ENCODE measurements at places on chromosomes 2 and 18. TPM values are rescaled to one million over a fixed set of nuclear protein-coding genes. Genes with fewer than 3 reads are reported as not detected.
A peak's percentile ranks its signal among the peaks of the same experiment; 100 is the strongest.

DUSP2 gene
- total RNA-seq: 2.2 TPM

SCN9A gene
- total RNA-seq: 7.8 TPM

CAVIN2 gene
- total RNA-seq: 179 TPM

CKAP2L gene
- total RNA-seq: 0.91 TPM

SPP2 gene
- not detected for total RNA-seq

TTLL4 gene
- total RNA-seq: 5.8 TPM

TMEM247 gene
- not detected for total RNA-seq

ALPG gene
- total RNA-seq: not detected

ARHGEF33 gene
- total RNA-seq: 0.71 TPM

C2orf74 gene
- total RNA-seq: 29.7 TPM

NOTO gene
- not detected for total RNA-seq

GRCh38 chr2:19362755-19363473, 4.5 kb upstream of the OSR1 start:
- peak; percentile 93 for DNase-seq

DNA sequence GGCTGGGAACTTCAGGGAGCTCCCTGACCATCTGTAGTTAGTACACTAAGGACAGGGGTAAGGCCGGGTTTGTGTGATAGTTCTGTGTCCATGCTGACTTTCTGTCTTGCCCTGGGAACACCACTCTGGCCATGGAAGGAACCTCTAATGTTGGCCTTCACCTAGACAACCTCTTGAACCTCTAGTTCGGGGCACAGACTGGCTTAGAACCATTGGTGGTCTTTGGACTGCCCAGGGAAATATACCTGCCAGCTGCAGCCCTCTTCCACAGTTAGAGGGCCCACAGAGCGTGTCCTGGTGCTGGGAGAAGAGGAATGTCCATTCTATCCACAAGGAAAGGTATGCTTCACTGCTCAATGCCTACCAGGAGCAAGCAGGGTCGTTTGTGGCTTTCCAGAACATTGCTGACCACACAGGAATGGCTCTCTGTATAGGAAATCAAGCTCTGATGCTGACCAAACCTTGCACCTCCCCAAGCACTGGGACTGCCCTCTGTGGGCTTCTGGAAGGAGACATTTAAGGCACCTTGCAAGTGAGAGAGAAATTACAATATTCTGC, 318.8 kb upstream of the EPAS1 start:
- DNase-seq: peak; percentile 57

DNA sequence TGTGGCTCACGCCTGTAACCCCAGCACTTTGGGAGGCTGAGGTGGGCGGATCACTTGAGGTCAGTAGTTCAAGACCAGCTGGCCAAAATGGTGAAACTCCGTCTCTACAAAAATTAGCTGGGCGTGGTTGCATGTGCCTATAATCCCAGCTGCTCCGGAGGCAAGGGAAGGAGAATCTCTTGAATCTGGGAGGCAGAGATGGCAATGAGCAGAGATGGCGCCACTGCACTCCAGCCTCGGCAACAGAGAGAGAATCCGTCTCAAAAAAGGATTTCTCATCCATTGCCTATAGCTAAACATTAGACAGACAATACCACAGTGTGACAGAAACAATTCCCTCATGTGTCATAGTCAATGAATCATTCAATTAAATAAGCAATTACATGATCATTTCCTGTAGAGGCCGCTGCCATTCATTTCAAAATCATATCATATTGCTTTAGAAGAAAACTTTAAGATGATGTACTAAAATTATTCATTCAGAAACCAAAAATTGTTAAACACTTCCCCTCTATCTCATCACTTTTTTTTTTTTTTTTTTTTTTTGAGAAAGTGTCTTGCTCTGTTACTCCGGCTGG, 69.5 kb upstream of the TGIF1 start:
- peak; percentile 88 for DNase-seq

DNA sequence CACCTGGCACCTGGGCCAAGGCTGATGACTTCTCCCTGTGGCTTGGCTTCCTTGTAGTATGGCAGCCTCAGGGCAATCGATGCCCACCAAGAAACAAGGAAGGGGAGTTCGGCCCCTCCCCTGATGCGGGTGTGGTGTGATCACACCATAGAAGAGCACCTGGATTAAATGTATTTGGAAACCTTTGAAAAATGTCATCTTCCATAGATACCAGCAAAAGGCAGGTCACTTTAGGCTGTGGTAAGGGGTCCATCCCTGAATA, 198.2 kb downstream of the CYP26B1 start:
- DNase-seq: peak; percentile 64

DNA sequence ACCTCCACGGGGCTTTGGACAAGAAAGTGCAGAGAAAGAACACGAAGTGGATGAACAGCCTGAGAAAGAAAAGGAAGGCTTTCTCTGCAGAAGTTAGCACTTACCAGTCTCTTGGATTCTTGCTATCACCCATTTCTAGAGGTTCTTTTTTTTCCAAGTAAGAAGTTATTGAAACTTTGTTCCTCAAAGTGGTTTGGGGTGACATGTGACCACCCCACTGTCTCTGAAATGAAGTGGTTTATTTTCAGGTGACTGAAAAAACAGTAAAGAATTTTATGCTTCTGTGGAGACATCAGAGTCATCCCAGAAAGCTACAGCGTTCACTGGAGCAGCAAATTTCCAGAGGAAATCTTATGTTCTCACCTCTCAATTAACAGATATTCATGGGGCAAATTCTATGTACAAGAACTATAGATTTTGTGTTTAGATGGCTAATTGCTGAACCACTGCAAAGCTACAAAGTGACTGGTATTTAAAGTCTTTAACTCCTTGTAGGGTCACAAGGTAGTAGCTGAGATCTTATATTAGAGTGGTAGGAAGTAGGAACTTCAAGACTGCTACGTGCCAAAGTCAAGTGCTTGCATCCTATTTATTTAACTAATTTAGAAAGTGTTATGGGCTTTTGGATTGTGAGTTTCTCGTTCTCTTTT, 267.5 kb downstream of the TGIF1 start:
- DNase-seq: no peak

GRCh38 chr2:151206446-151206968, 55.2 kb downstream of the RBM43 start:
- DNase-seq: no peak

DNA sequence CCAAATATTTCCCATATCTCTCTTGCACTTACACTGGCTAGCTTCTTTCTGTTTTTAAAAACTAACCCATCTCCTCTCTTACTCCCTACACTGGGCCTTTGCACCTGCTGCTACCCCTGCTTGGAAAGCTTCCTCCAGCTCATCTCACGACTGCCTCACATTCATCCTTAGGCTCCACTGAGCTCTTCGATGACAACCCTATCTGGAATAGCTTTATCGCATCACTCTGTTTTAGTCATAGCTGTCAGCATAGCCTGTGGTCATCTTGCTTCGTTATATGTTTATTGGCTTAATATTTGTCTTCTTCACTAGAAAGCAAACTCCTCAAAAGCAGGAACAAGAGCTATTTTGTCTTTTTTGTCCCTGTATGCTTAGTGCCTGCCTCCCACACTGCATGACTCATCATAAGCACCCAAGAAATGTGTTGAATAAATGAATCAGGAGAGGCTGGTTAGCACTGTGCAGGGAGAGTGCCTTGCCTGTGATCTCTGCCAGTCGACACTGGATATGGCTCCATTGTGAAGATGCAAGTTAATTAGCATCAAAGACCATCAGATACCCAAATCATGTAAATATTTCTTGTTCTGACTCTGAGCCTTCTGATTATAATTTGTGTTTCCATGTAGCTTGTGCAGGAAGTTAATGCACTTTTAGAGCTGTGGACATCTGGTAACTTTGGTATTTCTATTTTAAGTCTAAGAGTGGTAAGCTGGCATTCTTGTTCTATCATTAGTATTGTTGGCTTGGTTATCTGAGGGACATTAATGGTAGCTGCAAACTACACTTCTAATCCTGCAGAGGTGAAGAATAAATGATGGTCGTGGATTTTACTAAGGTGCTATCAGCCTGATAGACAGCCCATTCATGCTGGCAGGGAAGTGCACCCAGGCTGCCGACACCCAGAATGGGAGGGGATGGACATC, 10.3 kb upstream of the DYTN start:
- DNase-seq: no peak

GRCh38 chr2:112834396-112835037, 2.1 kb downstream of the IL1B start:
- DNase-seq: no peak

DNA sequence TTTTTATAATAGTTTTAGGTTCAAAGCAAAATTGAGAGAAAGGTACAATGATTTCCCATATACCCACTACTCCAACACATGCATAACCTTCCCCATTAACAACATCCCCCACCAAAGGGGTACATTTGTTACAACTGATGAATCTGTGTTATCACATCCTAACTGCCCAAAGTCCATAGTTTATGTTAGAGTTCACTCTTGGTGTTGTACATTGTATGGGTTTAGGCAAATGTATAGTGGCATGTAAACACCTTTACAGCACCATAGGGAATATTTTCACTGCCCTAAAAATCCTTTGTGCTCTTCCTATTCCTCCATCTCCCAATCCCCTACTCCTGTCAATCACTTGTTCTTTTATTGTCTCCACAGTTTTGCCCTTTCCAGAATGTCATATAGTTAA, 471.6 kb downstream of the CPS1 start:
- no peak for DNase-seq

DNA sequence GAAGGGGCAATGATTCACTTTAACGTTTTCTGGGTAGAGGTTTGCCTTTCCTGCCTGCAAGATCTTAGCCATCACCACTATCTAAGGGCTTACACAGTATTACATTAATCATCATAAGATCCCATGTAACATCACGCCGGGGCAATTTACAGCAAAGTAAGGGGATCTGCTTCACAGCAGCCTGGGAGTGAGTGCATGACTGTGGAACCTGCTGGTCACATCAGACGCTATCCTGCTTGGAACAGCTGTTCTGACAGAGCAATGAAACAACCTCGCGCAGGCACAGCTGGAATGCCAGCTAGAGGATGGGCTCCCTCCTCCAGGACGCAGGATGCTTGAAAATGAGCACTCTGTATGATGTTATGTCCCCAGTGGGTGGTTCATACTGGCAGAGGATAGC, 89.0 kb downstream of the AOX1 start:
- DNase-seq: peak; percentile 64

DNA sequence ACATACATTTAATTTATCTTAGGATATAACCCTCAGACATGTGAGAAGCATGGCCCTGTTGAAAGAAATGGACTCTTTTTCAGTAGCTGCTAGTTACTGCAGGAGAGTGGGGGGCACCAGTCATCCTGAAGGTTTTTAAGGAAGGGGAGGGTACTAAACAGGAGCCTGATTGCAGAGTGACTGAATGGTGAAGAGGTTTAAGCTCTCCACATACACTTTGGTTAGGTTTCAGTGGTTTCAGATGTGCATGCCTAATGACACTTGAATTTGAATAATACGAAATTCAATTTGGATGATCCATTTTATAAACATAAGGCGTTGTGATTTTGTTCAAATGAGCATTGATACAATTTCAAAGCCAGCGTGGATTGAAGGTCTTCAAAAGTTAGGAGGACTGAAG, 10.9 kb upstream of the FAM237A start:
- no peak for DNase-seq

DNA sequence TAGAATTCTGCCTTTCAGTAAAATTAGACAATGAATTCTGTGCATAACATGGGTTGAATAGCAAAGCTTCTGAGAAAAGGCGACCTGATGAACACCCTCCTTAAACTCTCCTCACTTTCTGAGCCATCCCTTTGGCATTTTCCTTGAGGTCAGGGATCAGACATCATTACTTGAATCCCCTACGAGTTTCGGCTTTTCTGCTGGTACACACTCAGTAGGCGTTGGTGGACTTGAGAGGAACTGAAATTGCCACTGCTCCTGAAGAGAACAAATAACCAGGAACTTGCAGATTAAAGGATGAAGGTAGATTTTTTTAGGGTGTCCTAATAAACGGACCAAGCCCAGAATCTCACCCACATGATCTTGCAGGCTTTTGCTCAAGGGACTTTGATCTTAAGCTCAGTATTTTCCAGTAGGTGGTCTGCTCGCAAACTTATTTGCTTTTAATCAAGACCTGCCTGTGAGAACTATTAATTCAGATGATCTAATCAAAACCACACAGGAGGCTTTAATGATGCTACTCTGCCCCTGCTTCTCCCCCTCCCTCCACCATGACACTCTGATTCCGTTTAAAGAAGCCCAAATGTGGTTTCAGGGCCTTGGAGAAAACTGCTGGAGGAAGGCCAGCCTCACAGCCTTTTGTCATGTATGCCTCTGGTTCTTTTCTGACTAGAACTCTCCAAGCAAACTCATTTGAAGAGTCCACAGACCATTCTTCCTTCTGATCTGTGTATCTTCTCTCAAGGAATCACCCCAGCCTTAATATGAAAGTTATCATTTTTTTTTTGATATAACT, 124.9 kb downstream of the PRKCE start:
- DNase-seq: no peak

DNA sequence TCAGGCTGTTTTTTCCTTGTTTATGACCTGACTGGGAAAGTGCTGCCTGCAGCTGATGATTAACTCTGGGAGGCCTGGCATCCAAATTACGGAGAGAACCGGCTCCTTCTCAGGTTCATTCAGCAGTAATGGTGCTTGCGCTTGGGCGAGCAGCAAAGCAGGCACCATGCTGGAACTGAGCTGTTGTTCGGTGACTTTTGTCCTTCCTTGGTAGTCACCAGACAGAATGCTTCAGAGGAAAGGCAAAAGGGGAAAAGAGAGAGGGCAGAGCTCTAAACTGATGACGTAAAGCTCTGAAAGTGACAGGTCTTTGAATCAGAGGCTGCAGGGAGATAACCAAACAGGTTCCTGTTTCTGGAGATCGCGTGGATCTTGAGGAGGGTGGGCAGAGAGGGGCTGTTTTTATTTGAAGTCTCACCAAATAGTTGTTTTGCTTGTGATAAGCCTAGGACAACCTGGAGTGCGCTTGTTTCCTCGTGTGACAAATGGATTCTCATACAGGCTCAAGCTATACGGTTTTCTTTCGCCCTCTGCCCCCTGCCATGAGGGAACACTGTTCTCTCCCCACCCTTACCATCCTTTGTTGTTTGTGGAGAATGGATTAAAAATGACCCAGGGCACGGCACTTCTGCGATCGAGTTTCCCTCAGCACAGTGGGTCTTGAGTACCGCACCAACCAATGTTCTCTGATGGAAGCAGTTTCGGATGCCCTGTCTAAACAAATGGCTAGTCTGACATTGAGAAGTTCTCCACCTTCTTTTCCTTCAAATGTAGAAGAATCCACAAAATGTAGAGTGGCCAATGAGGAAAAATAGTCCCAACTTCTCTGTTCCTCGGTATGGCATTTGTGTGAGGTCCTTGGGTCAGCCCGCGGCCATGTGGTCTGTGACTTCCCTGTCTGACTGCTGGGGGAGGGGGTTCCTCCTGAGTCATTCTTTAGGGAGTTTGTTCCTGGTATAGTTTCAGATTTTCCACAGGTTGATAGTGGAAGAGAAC, 1.3 kb downstream of the RASGRP3 start:
- DNase-seq: no peak

DNA sequence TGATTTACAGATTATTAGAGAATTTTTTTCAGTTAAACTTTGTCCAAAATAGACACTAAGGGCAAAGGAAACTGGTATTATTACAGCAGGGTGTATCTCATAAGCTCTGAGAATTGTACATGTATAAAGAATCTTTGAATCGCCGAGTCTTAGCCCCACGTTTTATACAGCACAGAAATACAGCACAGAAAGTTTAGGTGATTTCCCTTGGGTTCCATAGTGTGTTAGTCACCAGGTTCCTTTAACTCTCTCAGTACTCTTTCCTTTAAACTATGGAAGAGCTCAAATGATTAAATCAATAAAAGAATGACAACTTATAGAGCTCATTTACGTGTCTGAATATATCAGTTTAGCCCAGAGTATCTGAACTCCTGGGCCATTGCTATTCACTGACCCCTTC, 256.8 kb downstream of the NEDD4L start:
- no peak for DNase-seq
